Sciatic nerve (tissue), 2 donors: ENCODE measurements at places on chromosomes 5 and 9.

DNA sequence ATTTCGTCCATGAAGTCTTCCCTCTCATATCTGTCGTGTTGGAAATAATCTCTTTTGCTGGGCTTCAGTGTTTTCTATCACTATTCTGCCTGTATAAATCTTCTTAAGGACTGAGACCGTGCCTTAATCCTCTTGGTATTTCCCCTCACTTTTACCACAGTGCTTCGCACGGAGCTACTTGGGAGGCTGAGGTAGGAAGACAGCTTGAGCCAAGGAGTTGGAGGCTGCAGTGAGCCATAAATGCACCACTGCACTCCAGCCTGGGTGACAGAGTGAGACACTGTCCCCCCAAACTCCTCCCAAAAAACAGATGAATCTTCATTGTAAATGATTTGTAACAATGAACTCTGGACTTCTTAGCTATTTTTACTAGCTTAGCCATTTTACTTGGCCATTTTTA lies 57.8 kb downstream of the PHAX start:
- no peak for DNase-seq

- no peak for DNase-seq
Measured at GRCh38 chr5:176879663-176880361, 19.3 kb downstream of the HK3 start.

GRCh38 chr5:8333485-8333884 lies 464.5 kb downstream of the MTRR start:
- no peak for DNase-seq

- no peak for DNase-seq
Measured at GRCh38 chr5:169701910-169702451, 64.9 kb downstream of the DOCK2 start.

DNA sequence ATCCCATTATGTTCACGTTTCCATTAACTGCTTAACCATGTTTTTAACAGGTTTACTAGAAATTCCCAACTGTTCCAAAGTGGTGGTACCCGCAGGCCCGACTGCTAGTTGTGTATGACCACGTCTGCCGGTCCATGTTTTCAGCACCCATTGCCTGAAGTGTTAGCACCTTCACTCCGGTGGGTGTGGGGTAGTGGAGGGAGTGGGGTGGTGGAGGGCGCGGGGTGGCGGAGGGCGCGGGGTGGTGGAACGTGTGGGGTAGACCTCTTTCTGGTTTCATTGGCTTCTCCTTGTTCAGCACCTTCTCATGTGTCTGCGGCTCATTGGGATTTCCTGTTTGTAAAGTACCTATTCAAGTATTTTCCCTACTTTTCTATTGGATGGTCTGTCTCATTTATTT lies 37.7 kb downstream of the TPPP start:
- no peak for DNase-seq

GRCh38 chr5:120602033-120602432 lies 137.9 kb downstream of the PRR16 start:
- no peak for DNase-seq

DNA sequence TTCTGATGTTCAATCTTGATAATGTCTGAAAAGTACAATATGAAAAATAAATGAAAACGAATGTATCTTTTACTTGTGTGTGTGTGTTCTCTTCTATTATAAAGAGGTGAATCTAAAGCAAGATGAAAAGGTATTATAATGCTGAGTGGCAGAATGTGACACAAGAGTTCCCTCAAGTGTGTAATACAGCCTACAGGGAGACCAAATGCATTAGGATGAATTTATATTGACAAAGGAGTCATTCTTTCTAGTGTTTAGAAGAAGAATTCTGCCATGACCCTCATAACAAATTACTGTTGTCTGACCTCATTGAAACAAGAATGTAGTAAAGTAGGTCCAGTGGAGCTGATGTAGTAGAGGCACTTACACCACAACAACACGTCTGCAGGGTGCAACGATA lies 1119.0 kb upstream of the CDH10 start:
- DNase-seq, result no peak

DNA sequence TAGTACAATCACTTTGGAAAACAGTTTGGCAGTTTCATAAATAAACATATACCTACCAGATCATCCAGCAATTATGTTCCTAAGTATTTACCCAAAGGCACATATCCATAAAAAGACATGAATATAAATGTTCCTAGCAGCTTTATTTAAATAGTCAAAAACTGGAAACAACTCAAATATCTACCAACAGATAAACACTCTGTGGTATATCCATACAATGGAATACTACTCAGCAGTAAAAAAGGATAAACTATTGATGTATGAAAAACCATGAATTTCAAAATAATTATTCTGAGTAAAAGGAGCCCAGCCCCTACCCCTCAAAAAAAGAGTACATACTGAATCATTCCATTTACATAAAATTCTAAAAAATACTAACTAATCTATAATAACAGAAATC lies 232.7 kb upstream of the SLC30A5 start:
- no peak for DNase-seq

DNA sequence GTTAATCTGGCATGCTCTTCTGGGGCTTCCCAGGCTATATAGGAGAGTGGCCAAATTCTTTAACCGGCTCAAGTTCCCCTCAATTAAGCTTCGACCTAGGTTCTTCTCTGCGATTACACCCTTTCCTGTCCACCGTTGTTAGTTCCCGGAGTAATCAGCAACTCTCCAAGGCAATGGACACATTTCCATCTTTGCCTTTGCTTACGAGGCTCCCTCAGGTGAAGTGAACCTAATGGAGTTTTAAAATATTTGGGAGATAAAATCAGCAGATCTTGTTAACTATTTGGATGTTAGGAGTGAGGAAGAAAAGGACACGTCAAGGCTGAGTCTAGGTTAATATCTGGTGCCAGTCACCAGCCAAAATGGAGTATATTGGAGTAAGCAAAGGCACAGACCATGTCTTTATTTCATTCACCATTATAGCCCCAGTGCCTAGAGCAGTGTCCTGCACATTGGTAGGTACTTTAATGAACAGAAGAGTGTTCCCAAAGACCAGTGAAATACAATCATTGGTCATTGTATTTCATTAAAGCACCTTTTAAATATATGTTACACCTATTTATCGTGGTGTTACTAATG lies 515 bp downstream of the UTP15 start:
- no peak for DNase-seq

- DNase-seq, result no peak
Measured at GRCh38 chr5:177361418-177362291, 3.9 kb downstream of the RGS14 start.

GRCh38 chr9:95284162-95285080 lies 33.1 kb downstream of the FANCC start:
- no peak for DNase-seq

- no peak for DNase-seq
Measured at GRCh38 chr5:53313145-53313544, 167.3 kb upstream of the FST start.

DNA sequence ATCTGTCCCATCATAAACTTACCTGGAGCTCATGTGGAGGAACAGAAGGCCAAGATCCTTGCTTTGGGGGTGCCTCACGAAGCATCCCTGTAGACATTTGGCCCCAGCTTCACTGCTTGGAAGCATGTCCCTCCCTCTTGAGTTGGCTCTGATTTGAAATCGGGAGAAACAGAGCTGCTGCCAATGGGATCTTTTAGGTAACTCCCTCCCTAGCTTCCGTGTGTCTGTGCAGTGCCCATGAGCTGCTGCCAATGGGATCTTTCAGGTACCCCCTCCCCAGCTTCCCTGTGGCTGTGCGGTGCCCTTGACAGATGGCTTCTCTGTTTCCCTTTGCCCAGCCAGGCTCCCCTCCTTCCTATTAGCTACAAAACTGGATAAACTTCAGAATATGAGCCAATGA lies 178.0 kb downstream of the NR3C1 start:
- no peak for DNase-seq

GRCh38 chr5:150787656-150788055 lies 9.1 kb downstream of the SMIM3 start:
- DNase-seq, result no peak

- DNase-seq, result no peak
Measured at GRCh38 chr9:130117376-130117775, 54.8 kb upstream of the NCS1 start.

DNA sequence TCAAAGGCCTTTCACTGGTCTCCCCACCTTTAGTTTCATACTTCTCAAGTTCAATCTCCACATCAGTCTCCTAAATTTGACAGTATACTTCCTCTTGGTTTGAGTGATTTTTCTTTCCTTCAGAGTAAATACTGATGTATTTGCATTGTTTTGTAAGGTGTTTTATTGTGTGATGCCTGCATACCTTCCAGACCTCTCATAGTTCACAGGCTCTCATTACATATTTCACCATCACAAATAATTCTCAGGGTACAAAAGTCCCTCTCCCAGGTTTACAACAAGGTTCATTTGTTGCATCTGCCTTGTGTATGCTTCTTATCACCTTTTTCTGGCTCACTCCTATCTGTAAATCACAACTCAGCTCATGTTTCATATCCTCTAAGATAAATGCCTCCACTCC lies 22.2 kb upstream of the TUSC1 start:
- DNase-seq, result no peak

- no peak for DNase-seq
Measured at GRCh38 chr5:171168171-171168570, 140.9 kb upstream of the TLX3 start.

GRCh38 chr9:90033028-90033650 lies 428.3 kb downstream of the GADD45G start:
- DNase-seq, result no peak
